Non-pigmented ciliary epithelial cell (primary cell): ENCODE measurements at places on chromosomes 12 and 14.

DNA sequence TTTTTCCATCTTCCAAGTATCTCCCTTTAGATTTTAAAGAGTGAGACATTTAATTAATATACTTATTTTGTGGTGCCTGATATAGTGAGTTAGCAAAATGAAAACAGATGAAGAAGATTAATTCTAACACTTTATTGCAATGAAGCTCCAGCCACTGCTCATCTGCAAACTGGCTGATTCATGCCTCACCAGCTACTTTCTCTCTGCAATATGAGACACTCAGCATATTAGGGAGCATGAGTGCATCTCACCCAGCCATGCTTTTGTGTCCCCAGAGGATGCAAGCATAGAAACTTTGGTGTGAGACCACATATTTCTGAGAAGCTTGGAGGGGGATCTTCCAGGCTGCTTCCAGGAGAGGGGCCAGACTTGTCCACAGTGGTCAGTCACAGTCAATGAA is 148.6 kb downstream of the BMP4 start:
- DNase-seq, result no peak

DNA sequence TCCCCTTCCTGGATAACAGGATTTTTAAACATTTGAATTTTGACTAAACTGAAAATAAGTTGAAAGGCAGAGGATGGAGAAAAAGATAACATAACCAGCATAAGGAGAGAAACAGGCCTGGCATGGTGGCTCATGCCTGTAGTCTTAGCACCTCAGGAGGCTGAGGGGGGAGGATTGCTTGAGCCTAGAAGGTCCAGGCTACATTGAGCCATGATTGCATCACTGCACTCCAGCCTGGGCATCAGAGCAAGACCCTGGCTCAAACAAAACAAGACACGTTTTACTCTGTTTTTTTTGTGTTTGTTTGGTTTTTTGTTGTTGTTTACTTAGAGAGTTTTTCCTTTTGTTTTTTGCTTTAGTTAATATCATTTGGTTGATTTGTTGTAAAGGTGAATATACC is 8.7 kb downstream of the AKAP6 start:
- no peak for DNase-seq

GRCh38 chr14:68741839-68742470 is 50.9 kb downstream of the ZFP36L1 start:
- no peak for DNase-seq

- DNase-seq, result no peak
Observed at GRCh38 chr12:2732290-2732689, 62.5 kb upstream of the FKBP4 start.

DNA sequence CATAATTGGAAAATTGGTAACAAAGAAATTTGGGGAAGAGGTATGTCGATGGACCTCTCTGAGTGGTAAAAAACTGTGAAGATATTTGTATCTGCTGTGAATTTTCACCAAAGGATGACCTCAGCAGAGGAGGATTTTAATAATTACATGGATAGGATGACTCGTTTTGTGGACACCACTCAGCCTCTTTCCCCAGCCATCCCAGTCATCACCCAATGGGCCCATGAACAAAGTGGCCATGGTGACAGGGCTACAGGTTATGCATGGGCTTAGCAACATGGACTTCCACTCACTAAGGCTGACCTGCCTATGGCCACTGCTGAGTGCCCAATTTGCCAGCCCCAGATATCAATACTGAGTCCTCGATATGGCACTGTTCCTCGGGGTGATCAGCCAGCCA is 577.5 kb upstream of the FBXO33 start:
- DNase-seq, result no peak
